ENCODE measurements at places on chromosomes 11 and 22. TPM values are rescaled to one million over a fixed set of nuclear protein-coding genes. Genes with fewer than 3 reads are reported as not detected.

PYGM gene
- 0.26 TPM for total RNA-seq

RNF26 gene
- 2.1 TPM for total RNA-seq

SLC37A2 gene
- 0.87 TPM for total RNA-seq

NRXN2 gene
- not detected for total RNA-seq

SGSM1 gene
- total RNA-seq, result 5.9 TPM

BTG4 gene
- total RNA-seq, result not detected

PNPLA5 gene
- total RNA-seq, result not detected

FAM83F gene
- total RNA-seq, result not detected

FIBIN gene
- total RNA-seq, result under 0.01 TPM

ALDH3B2 gene
- total RNA-seq, result not detected

GDPD4 gene
- not detected for total RNA-seq

SHANK3 gene
- total RNA-seq, result 17.3 TPM

TBX10 gene
- not detected for total RNA-seq

OR5B21 gene
- total RNA-seq, result not detected

SLC22A6 gene
- not detected for total RNA-seq

MAPK12 gene
- total RNA-seq, result 55.0 TPM

RIMBP3B gene
- total RNA-seq, result under 0.01 TPM

RASL10A gene
- 22.6 TPM for total RNA-seq

POU2AF2 gene
- total RNA-seq, result not detected

HORMAD2 gene
- not detected for total RNA-seq

TREH gene
- not detected for total RNA-seq

ASCC2 gene
- total RNA-seq, result 16.4 TPM

KCNK7 gene
- 0.17 TPM for total RNA-seq

DTX4 gene
- 12.5 TPM for total RNA-seq

TPBGL gene
- total RNA-seq, result not detected

TH gene
- 0.09 TPM for total RNA-seq

ANO5 gene
- total RNA-seq, result under 0.01 TPM

KCTD14 gene
- 0.11 TPM for total RNA-seq

CD3D gene
- not detected for total RNA-seq

CSF2RB gene
- total RNA-seq, result 3.4 TPM

CCDC73 gene
- under 0.01 TPM for total RNA-seq

STX5 gene
- total RNA-seq, result 42.4 TPM

SOX6 gene
- under 0.01 TPM for total RNA-seq

NRGN gene
- total RNA-seq, result 0.11 TPM

KRTAP5-1 gene
- not detected for total RNA-seq

BAIAP2L2 gene
- 0.33 TPM for total RNA-seq

OR52I1 gene
- total RNA-seq, result not detected

TRIM51 gene
- not detected for total RNA-seq

VSIG10L2 gene
- total RNA-seq, result 0.09 TPM

DUSP8 gene
- total RNA-seq, result 0.54 TPM

CDCA5 gene
- total RNA-seq, result 2.0 TPM

PHF21B gene
- not detected for total RNA-seq

CDC42BPG gene
- 0.34 TPM for total RNA-seq

MMP27 gene
- not detected for total RNA-seq

SCGB1A1 gene
- total RNA-seq, result not detected
